ENCODE measurements at places on chromosomes 4 and X.
A peak's percentile ranks its signal among the peaks of the same experiment; 100 is the strongest.

DNA sequence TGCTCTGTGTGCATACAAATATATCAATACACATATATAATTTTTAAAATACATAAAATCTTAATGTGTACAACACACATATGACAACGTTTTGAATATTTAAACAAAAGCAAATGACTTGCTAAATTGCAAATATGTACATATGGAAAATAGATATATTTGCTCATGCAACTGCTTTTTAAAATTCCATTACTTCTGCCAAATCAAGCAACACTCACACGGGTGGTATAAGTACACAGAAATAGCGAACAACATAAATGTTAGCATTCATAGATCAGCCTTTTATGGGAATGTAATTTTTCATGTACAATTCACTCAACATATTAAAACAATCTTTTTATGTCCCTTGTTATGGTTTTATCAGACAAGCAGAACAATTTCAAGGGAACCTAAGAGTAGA is 116.3 kb downstream of the DMD start:
- DNase-seq = no peak

GRCh38 chr4:108991551-108992328 is 228.9 kb upstream of the ETNPPL start:
- DNase-seq = no peak

DNA sequence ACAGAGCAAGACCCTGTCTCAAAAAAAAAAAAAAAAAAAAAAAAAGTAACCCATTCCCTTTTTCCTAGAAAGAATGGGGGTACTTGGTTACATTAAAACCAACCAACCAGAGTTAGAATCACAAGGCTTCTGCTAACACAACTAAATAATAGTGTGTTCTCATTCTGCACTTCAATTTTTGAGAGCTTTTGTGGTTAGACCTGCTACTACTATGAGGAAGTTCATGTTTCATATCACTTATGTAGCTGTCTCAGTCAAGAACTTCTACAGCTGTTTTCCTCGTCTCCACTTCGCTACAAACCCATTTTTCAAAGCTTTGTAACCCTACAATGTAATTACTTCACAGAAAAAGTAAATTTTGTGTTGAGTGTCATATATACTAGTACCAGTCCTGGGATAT is 58.3 kb downstream of the PDHA2 start:
- DNase-seq = no peak

GRCh38 chr4:160038615-160039014 is 935.7 kb downstream of the RAPGEF2 start:
- no peak for DNase-seq

DNA sequence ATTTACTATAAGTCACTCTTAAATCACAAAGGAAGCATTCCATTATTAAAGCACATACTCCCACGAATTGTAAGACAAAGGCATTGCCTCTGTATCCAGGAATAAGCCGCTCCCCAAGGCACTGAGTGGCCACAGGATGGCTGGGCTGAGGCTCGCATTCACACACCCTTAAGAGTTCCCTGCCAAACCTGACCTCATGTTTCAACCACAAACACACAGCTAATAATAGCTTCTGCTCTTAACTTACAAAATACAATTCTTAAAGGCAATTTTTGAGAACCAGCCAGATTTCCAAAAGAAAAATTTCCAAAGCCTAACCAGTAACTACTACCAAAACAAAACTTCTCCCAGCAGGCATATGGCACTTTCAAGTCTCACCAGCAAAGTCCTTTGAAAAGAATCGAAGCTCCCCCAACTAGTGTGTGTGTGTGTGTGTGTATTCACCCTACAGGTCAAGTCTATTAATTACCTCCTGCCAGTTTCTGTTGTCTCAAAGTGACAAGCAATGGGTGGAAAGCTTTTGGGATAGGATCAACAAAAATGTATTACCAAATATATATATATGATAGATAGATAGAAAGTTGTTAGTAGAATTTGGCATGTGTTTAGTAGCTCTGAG is 36.0 kb downstream of the ARHGAP6 start:
- DNase-seq = no peak

DNA sequence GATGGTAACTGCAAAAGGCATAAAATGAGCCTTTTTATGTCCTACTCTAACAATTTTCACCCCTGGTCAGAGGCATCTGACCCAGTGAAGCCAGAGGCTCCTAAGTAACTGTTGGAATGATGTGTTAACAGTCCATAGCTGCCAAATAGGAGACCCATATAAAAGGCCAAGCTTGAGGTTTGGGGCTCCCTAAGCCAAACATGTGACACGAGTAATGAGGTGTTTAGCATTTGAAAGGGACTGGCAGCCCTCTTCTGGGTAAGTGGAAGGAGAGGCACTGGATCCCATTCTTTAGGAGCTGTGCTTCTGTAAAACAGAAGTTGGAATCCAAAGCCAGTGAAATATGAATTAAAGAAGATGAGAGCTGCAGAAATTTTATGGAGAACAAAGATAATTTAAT is 100.6 kb upstream of the PNPLA4 start:
- no peak for DNase-seq

- DNase-seq = peak; percentile 89
Observed at GRCh38 chr4:7843831-7844593, 95.6 kb downstream of the AFAP1 start.

- DNase-seq = no peak
Observed at GRCh38 chr4:113145519-113146291, 96.3 kb downstream of the ANK2 start.

DNA sequence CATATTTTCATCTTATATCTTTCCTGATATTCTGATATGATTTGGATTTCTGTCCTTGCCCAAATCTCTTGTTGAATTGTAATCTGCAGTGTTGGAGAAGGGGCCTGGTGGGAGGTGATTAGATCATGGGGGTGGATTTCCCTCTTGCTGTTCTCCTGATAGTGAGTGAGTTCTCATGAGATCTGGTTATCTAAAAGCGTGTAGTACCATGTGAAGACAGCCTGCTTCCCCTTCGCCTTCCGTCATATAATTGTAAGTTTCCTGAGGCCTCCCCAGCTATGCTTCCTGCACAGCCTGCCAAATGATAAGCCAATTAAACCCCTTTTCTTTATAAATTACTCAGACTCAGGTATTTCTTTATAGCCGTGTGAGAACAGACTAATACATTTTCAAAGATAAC is 77.2 kb downstream of the ANKRD50 start:
- DNase-seq = no peak

- peak; percentile 21 for DNase-seq
Observed at GRCh38 chr4:112152521-112152920, 7.3 kb downstream of the FAM241A start.

- DNase-seq = peak; percentile 72
Observed at GRCh38 chr4:52638717-52639116, 20.4 kb downstream of the USP46 start.

- no peak for DNase-seq
Observed at GRCh38 chrX:21702725-21703124, 44.6 kb upstream of the KLHL34 start.

GRCh38 chr4:147958489-147959065 is 226.7 kb downstream of the ARHGAP10 start:
- no peak for DNase-seq

DNA sequence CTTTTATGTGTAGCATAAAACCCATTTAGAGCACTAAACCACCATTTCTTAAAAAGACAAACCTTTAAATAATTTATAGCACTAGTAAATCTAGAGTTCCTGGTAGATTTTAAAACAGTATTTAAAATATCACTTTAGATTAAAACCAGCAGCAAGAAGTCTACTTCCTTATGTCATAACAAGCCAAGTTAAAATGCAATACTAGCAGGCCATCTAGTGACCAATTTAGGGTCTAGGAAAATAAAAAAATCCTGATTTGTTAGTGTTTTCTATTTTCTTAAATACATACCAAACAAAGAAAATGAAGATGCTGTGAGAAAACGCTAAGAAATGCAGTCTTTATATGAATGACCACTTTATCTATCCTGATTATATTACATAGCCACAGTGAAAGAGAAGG is 53.9 kb downstream of the PAPSS1 start:
- no peak for DNase-seq

DNA sequence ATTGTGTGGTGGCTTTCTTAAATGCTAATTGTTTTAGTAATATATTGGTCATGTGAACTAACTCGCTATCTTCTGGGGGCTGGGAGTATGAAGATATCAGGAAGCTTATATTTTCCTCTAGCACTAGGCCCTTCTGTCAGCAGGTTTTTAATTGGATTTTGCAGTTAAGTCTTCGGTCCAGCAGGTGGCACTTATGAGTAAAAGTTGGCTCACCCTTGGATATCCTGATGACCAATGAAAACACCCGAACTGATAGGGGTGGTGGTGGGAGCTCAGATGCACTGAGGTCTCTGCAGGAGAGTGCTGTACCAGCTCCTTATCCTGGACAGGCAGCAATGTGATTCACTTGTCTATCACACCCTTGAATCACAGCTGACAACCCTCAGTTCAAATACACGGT is 1365.8 kb upstream of the DIAPH2 start:
- DNase-seq = peak; percentile 1

DNA sequence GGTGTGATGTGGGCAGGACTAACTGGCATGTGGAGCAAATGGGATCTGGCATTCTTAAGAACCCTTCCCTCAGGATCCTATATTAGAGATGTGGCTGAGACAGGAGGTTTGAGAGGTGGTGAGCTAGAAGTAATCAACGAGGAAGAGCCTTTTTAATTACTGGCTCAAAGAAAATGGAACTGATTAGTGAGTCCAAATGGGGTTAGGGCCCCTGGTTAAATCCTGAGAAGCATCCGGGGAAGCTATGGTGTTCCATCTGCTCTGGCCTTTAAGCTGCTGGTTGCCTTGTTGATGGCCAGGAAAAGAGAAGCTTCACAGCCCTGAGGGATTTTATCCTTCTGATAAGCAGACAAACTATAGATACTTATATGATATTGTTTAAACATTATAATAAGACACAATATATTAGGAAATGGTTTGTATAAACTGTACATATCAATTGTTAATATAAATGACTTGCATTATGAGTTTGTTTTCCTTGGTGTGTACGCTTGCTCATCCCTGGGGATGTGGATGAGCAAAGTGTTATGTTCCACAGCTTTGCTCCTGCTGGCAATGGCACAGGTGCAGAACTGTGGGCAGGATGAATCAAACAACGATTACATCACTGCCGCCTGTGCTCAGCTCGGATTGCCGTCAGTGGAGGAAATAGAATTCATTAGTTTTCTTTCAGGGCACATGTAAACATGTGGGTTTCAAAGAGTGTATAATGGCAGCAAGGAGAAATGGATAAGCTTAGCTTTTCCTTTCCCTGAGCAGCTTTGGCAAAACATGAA is 328.6 kb upstream of the ARX start:
- DNase-seq = no peak

DNA sequence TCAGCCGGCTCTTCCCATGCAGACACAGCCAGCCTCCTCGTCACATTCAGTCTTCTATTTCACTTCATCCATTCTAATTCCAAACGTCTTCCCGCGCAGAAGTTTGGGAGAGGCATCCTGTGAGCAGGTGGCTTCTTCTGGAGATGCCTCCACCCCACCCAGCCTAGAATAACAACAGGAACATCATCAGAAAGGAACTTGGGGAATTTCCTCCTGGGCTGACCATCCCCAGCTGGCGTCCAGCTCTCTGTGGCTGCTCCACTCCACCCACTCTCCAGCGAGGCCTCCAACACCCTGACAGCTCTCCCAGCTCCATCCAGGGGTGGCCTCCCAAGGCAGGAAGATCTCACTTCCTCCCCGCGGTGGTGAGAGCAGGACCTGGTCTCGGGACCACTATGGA is 5.5 kb upstream of the C4orf50 start:
- no peak for DNase-seq

- DNase-seq = peak; percentile 40
Observed at GRCh38 chr4:55554453-55555030, 7.8 kb upstream of the CLOCK start.

GRCh38 chr4:65646136-65646535 is 24.2 kb downstream of the EPHA5 start:
- DNase-seq = no peak

DNA sequence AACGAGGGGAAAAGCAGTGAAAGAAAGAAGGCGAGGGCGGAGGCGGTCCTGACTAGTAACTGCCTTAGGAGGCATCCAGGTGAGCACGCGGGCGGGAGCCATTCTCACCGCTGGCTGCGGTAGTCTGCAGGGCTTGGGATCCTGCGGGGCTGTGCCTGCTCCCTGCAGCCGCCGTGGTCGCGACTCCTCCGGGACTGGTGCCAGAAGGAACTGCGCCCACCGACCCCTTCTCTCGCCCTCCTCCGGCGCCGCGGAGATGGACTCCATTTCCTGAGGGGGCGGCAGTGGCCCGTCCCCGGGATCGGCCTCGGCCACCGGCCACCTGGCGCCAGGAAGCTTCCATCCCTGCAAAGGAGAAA is 543 bp downstream of the NFXL1 start:
- DNase-seq = peak; percentile 26

GRCh38 chr4:185286571-185286970 is 77.2 kb downstream of the SNX25 start:
- no peak for DNase-seq

GRCh38 chr4:56426273-56426672 is 9.1 kb downstream of the PPAT start:
- no peak for DNase-seq

DNA sequence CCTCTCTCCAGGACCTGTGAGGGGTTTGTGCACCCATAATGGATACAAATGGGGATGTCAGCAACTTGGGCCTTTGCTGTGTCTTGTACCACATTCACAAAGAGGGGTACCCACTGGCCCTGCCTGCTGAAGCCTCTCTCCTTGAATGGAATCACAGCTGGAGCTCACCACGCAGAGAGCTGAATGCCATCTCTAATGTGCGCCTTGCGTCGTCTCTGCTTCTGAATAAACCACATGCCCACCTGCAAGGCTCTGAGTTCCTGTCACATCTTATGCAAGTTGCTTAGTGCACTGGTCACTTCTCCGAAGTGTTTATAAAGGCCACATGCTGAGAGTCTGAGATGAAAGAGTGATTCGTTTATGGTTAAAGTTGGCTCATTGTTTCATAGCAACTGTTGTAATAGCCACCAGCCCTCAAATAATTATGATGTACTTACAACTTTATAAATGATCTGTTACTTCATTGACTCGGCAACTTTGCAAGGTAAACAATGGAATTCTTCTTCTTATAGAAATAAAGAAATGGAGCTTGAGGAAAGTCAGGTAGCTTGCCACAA is 6.2 kb upstream of the PUDP start:
- no peak for DNase-seq

DNA sequence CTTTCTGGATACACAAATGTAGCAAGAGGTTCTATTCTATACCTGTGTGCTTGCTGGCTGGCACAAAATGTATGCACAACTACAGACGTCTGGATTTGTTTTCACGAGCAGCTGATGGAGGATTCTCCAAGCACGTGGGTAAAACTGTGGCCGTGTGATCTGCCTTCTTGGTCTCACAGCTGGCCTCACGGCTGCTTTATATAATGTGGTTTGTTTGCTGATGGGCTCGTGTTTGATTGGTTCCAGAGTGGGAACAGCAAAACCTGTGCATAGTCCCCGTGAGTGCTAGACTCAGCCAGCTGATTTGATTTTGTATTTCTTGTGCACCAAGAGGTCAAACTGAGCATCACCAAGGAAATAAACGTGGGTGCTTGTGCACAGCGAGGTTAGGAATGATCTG is 262.6 kb upstream of the RPS6KA3 start:
- DNase-seq = no peak

GRCh38 chrX:51837921-51838320 is 55.5 kb upstream of the MAGED1 start:
- no peak for DNase-seq

- no peak for DNase-seq
Observed at GRCh38 chr4:122658818-122659295, 38.0 kb upstream of the IL21 start.

- no peak for DNase-seq
Observed at GRCh38 chr4:81152839-81153713, 61.9 kb downstream of the PRKG2 start.

- no peak for DNase-seq
Observed at GRCh38 chrX:108165383-108166111, 74.0 kb downstream of the ATG4A start.

GRCh38 chr4:123832173-123833026 is 435.8 kb downstream of the SPRY1 start:
- no peak for DNase-seq

All from suppressor macrophage (primary cell).